Activated naive CD8-positive, alpha-beta T cell treated with anti-CD3 and anti-CD28 coated beads, Interleukin-2, amount 50 U/mL, for 16 hours (primary cell): ENCODE measurements at places on chromosomes 11 and 22.

GRCh38 chr11:70751142-70751734 is 352.9 kb downstream of the CTTN start:
- no peak for DNase-seq

DNA sequence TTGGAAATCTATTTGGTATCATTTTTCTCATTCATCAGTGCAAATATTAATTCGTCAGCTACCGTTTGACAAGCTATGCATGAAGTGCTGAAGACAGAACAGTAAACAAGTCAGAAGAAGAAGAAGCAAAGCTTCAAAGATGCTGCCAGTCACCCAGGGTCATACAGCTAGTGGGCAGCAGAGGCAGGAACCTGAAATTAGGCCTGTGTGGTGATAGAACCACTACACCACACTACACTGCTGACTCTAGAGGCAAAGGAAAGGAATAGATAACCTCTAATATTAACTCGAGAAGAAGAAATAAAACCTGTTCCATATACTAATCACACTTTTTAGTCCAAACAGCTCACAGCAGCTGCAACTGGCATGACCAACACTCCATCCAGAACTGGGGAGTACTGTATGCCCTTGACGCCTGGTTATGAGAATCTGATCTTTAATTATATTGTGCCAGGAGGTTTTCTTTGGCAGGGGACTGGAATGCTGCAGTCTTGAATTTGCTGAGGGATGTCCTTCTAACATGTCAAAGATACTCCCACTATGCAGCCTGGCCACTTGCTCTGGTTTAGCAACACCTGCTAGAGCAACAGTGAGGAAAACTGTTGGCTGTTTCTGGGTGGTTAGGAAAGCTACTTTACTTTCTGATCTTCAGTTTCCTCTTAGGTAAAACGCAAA is 73.0 kb downstream of the PAK1 start:
- DNase-seq, result no peak

GRCh38 chr22:20749453-20749852 is 24.5 kb upstream of the SERPIND1 start:
- DNase-seq, result no peak

- DNase-seq, result no peak
These were observed 238.4 kb upstream of the FAT3 start for GRCh38 chr11:91986218-91986617.

DNA sequence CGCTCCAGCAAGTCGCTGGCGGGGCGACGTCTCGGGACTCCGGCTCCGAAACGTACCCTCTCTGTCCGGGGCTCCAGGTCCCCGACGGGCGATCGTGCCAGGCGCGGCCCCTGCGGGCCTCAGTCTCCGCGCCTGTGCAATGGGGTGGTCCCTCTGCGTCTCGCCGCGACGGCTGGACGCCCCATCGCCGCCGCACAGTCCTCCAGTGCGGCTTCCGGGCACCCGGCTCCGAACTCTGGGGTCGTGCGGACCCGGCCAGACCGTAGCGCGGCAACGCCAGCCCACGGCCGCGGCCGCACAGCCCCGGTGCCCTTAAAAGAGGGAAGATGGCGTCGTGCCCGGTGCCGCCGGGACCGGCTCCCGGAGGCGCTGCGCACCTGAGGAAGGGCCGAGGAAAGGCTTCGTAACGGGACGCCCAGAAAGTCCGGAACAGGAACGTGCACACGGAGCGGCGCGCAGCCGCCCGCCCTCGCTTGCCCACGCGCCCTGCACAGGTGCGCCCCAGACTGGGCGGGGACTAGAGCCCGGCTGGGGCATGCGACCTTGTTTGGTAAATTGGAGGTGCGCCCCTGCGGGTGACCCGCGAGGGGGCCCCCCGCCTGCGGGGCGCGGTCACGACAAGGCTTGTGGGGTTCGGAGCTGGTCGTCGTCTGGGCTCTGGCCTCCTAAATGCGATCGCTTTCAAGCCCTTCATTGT is 525 bp downstream of the BIK start:
- DNase-seq, result no peak

- no peak for DNase-seq
These were observed 18.2 kb upstream of the GRK3 start for GRCh38 chr22:25546242-25546641.

- no peak for DNase-seq
These were observed 46.7 kb upstream of the PARVA start for GRCh38 chr11:12330485-12331231.

DNA sequence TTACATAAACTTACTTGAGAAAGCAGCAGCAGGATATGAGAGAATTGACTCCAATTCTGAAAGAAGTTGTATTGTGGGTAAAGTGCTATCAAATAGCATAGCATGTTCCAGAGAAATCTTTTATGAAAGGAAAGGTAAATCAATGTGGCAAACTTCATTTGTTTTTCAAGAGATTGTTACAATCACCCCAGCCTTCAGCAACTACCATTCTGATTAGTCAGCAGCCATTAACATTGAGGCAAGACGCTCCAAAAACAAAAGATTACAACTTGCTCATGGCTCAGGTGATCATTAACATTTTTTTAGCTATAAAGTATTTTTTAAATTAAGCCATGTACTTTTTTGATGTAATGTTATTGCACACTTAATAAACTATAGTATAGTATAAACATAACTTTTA is 357.2 kb downstream of the TMEM135 start:
- no peak for DNase-seq

DNA sequence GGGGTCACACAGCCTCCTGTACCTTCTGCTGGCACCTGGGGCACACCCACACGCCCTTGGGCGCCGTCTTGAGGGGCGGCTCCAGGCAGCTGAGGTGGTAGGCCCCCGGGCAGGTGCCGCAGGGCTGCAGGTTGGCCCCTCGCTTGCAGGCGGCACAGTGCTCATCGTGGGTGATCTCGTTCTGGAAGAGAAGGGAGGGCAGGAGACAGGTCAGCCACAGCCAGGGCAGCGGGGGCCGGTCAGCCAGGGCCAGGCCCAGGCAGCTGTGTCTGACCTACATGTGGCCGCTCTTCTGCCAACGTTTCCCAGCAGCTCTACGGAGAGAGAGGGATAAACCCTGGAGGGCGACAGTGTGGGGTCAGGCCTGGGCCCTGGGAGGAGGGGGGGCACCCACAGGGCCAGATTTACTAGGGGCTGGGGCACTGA is 121.9 kb downstream of the PHF21B start:
- no peak for DNase-seq

DNA sequence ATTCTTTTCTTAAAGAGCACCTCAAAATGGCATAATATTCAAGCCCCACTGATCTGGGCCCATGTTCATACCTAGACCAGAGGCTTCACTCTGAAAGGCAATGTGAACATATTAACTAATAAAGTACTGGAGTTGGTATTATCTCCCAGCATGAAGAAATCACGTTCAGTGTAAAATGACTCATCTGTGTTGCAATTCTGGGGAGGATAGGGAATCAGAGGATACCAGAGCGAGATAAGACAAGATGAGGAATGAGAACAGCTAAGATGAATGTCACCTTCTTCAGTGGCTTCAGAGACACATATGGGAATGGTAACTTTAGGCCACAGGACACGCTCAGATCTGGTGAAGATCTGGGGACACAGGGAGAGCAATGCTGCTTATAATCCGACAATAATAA is 121.1 kb downstream of the NTM start:
- no peak for DNase-seq

DNA sequence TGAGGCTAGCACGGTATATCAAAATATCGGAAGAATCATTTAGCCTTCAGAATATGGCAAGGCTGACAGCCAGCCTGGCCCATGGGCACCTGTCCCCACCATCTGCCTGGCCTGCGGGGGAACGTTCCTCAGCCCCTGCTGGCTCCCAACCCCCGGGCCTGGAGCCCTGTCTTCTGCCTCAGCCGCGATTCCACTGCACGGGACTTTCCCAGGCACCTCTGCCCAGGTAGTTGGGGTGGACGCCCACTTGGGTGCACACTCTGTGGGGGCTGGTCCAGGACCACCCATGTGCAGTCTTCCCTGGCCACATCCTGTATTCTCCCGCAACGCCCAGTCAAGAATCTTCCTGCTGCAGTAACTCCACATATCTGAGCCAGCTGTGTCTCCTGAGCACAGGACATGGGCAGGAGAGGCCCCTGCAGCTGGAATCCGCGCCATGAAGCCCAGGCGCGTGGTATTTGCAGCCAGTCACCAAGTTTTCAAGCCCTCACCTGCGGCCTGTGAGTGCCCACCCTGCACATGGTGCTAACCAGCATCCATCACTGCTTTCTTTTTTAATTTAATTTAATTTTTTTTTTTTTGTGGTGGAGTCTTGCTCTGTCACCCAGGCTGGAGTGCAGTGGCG is 77.9 kb downstream of the KCNQ1 start:
- DNase-seq, result no peak

GRCh38 chr22:50218153-50218995 is 17.6 kb downstream of the SELENOO start:
- no peak for DNase-seq

DNA sequence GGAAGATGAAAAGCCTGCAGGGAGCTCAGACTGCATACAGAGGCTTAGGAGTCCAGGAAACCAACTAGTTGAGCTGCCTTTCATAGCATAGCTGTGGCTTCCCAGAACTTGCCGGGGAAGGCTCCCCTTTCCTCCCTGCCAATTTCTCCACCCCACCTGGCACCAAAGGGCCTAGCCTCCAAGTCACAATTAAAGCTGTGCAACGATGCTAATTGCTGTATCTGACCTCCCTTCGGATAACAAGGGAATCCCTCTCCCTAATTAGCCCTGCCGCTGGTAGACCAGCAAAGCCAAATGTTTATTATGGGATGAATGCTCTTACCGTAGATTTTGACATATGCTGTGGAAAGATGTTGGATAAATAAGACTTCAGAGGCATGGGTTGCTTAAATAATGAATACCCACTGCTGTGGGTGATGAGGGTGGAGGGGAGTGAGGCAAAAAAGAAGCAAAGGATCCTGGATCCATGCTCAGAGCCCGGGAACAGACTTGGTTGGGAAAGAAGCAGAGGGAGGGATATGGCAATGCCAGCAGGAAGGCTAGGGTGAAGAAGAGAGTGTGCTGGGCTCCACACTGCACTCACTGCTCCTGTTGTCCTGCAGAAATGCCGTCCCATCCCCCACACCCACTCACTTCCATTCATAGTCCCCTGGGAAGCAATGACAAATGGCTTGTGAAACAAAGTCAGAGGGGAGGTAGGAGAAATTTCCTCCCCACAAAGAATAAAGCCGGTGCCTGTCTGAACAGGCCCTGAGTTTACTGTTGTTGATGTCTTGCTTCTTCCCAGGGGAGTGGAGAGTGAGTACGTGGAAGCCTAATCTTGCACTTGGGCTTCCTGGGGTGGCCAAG is 608.1 kb upstream of the CADM1 start:
- DNase-seq, result no peak
